ENCODE measurements at places on chromosomes 11 and 22.

DNA sequence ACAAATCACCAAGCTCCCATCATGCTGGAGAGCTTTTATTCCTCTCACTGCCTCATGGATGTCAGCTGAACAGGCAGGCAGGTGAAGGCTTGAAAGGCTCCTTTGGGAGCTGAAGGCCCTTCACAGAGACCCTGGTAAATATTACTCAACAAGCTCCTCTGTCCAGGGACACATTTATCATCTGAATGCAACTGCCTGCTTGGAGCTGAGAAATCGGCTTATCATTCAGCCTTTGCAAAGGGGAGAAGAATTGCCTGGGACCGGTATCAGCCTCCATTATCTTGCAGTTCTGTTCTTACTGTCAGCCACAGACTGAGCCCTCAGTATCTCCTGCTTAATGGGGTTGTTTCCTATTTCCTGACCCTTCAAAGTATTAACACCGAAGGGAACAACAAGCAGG is 113.8 kb upstream of the PITPNB start:
- DNase-seq: no peak

DNA sequence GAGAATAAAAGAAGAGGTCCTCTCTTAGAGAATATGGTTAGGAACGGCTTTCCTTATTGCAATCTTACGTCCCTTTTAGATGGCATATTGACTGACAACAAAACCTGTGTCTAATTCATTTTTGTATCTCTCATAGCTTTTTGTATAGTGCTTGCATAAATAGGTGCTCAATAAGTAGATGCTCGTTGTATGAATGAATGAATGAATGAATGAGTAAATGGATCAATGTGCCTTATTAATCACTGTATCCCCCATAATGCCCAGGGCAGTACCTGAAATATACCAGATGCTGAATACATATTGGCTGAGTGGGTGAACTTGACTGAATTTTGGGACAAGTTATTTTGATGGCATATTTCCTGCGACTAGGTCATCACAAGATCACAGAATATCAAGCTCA is 97.9 kb downstream of the SERGEF start:
- no peak for DNase-seq

DNA sequence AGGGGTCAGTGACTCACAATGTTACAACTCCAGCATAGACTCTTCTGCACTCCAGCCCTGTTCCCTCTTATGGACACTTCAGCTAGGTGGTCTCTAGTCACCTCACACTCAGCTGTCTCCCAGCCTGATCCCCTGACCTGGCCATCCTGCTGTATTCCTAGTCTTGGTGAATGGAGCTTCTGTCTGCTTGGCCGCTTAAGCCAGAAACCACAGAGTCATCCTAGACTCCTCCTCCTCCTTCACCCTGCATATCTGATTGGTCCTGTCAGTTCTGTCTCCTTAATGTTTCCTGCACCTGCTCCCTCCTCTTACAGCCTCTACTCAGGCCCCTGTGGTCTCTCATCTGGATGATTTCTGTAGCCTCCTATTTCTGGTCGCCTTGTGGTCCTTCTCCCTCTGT is 144.9 kb downstream of the HIPK3 start:
- no peak for DNase-seq

GRCh38 chr11:79956061-79956460 is 515.2 kb upstream of the TENM4 start:
- DNase-seq: no peak

- peak; percentile 90 for DNase-seq
Observed at GRCh38 chr11:65425105-65425970, 2.7 kb downstream of the NEAT1 start.

DNA sequence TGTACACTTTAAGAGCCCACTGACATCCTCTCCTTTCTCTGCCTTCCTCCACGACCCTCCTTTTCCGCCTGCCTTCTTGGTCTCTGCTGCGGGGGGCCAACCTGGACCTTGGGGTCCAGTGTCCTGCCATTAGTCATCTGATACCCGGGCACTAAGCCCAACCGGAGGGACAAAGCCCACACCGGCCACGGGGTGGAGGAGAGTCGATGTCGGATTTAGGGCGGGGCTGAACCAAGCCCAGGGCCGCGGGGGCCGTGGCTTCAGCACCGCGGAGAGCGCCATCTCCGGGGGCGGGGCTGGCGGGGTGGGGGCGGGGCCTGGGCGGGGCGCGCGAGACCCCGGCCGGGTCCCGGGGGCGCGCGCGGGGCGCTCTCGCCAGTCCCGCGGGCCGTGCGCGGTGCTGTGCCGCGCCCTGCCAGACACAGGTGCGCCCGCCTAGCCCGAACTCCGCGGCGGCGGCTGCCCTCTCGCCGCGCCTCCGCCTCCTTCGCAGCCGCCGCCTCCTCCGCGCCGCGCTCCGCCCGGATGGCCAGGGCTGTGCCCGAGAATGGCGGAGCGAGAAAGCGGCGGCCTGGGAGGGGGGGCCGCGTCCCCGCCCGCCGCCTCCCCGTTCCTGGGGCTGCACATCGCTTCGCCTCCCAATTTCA is at the start of gene MAPK8IP1:
Gene MAPK8IP1 (plus strand): TSS at position 378 of the 647 bp plus-strand sequence. CDS start 170 bp downstream, at position 548.
- DNase-seq: peak; percentile 55

DNA sequence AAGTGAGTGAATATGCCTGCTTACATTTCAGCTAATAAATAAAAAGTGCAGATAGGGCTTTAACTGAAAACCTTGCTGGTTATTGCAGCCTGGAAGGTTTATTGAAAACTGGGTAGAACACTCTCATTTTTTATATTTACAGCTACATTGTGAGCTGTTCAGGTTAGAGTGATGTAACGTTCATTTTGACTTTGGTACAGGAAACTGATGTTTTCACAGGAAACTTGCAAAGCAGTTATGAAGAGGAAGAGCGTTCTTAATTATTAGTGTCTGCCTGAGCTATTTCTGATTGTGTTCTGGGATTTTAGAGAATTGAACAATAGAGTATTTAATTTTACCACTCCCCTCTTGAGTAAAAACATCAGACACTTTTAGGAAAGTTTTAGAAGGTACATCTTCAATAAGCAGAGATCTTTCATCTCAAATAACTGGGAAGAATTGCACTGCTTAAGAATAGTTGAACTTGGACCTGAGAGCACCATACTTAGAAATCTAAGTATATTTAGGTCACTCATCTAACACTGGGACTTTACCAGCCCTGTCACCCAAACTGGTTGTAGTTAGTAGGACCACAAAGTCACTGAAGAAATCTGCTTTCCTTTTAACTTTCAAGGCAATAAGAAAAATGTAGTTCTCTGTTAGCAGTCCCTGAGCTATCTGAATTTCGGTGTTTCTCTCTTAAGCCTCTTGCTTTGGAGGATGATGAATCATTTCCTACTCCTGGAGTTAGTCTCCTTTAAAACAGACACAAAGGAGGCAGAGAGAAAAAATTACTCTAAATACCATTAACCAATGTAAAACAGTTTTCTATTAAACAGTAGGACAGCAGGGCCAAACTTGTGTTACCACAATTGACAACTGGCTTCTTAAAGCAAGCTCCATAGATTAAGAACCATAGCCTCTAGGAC is 128.6 kb upstream of the DDI1 start:
- DNase-seq: no peak

- DNase-seq: no peak
Observed at GRCh38 chr11:92854952-92855351, 114.5 kb upstream of the MTNR1B start.

DNA sequence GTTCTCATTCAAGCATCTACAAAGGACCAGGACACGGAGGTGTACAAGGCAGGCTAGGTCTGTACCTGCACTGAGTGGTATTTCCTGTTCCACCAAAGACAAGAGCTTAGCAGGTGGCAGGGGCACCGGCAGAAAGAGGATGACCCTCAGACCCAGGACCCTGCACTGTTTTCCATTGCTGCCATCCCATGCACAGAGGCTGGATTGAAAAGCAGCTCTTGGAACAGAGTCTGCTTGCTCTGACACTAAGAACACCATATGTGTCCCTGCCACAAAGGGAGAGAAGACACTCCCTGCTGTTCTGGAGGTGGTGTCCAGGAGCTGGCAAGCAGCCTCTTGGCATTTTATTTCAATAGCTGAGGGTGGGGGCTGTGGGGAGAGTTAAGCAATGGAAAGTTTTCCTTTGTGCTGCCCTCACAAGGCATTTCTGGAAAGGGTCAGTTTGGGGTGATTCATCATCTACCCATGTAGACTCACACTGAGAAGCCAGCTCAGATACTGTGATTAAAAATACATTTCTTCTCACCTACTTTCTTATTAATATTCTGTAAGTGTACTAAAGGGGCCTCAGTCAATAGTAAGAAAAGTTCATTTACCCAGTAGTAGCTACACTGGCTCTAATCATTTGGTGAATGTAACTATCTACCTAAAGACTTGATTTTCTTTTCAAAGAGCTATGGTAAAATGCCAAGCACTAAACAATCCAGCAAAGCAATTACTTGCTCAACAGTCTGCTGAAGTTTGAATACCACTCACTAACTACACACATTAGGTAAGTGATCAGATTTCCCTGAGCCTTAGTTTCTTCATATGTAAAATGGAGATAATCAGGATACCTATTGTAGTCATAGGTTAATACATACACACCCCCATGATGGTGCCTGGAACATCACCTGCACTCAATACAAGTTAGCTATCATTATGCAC is 55.2 kb downstream of the SLC1A2 start:
- no peak for DNase-seq

DNA sequence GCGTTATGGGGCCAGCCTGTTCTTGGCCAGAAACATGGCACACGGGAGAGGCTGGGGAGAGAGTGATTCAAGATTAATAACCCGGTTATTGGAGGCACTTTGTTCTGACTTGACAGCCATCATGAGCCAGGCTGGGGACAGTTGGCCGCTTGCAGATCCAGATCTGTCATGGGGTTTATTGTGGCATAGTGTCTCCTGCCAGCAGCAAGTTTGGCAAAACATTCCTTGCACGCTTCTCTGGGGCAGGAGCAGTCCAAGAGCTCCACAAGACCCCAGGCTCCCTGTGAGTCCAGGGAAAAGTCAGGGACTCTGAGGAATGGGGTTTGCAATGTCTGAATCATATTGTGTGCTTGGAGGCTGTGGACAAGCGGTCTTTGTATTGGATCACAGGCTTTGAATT is 270.4 kb downstream of the MIAT start:
- DNase-seq: no peak

- no peak for DNase-seq
Observed at GRCh38 chr11:83823461-83824025, 537.4 kb upstream of the CCDC90B start.

DNA sequence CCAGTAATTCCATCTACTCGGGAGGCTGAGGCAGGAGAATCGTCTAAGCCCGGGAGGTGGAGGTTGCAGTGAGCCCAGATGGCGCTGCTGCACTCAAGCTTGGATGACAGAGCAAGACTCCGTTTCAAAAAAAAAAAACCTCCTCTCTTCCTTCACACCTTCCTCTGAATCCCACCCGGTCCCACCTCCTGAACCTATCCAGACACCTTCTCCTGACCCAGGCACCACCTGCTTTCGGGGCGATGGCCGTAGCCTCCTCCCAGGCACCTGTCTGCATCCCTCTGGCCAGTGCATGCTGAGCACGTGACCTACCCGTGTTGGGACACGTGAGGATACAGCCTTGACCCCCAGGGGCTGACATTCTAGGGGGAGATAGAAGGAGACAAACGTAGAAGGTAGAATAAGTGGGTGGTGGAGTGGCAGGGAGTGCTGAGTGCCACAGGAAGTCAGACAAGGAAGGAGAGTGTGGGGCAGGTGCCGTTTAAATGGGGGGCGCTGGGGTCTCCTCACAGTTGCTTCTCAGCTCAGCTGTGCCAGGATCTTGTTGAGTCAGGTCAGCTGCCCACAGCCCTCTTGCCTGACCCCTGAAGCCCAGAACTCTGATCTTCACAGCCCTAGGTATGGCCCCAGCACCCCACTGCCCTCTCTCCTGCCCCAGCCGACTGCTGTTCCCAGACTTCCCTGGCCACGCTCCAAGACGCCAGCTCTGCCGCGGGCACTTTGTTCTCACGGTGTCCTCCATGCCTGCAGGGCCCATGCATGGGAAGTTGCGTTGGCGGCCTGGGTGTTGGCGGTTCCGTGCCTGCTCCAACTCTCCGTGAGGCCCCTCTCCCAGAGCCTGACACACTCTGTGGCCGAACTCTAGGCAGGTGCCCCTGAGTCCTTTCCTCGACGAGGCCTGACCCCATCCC is 1.2 kb upstream of the MIOX start:
- DNase-seq: no peak

GRCh38 chr11:22193348-22194051 is 615 bp downstream of the ANO5 start:
- no peak for DNase-seq

DNA sequence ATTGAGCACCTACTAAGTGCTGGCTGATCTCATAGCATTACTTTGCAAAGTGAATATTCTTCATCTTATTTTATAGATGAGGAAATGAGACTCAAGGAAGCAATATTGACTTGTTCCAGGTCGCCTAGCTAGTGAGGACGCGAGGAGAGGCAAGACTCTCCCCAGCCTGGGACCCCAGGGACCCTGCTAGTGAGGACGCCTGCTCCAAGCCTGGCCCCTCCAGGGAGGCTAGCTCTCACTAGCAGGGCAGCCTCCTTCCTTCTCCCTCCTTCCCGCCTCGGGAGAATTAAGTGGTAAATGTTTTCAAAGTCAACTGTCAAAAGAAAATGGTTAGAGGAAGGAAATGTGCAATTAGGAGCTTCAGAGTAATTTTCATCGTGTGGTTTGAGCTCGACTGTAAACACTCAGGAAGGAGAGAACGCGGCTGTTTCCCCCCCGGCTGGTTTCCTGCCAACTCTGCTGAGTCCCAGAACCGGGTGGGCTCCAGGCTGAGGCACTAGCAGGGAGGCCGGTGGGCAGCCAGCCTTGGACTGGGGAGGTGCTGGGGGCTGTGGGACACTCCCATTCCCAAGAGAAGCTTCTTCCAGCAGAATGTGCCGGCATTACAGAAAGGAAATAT is 17.9 kb downstream of the MYEOV start:
- DNase-seq: peak; percentile 92

DNA sequence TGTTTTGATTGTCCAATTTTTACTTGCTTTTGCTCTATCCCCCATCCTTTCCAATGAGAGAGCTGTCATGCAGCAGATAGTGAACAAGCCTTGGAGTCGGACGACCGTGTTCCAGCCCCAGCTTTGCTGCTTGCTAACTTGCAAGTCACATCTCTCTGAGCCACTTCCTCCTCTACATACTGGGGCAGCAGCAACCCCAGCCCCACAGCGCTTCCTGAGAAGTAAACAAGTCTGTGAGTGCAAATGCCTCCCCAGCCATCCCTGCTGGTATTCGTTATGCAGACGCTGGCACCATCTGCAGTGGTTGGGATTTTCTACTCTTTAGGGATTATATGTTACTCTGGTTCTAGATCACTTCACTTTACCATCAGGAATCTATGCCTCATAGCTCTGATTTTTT is 35.0 kb downstream of the TPBGL start:
- DNase-seq: peak; percentile 51

GRCh38 chr11:73154178-73154577 is 12.1 kb upstream of the FCHSD2 start:
- DNase-seq: peak; percentile 99

- DNase-seq: no peak
Observed at GRCh38 chr11:5285703-5286340, 15.9 kb downstream of the OR51B4 start.

- DNase-seq: peak; percentile 3
Observed at GRCh38 chr11:101444164-101444563, 139.6 kb downstream of the TRPC6 start.

DNA sequence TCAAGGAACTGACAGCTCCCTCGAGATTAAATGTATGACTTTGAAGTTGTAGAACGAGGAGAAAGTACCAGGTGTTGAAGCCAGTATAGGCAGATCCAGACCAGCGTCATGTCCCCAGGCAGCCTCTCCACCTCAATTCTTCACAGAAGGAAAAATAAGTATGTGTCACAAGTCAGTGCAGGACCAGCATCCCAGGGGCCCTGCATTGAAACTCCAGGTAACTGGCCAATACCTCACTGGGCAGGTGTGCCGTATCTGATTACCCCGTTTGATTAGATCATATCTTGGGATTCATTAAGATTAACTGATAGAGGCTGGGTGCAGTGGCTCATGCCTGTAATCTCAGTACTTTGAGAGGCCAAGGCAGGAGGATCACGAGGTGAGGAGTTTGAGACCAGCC is 466.7 kb upstream of the B3GAT1 start:
- DNase-seq: no peak

Measured in NB4 (cell line).